Fibroblast of skin of left quadriceps (primary cell): ENCODE measurements at places on chromosomes 2 and 18.

- DNase-seq, result no peak
Measured at GRCh38 chr18:45325778-45326177, 289.5 kb upstream of the SLC14A2 start.

GRCh38 chr18:38368246-38368645, 802.6 kb upstream of the CELF4 start:
- DNase-seq, result no peak

- DNase-seq, result no peak
Measured at GRCh38 chr2:44615950-44616518, 254.3 kb downstream of the CAMKMT start.

DNA sequence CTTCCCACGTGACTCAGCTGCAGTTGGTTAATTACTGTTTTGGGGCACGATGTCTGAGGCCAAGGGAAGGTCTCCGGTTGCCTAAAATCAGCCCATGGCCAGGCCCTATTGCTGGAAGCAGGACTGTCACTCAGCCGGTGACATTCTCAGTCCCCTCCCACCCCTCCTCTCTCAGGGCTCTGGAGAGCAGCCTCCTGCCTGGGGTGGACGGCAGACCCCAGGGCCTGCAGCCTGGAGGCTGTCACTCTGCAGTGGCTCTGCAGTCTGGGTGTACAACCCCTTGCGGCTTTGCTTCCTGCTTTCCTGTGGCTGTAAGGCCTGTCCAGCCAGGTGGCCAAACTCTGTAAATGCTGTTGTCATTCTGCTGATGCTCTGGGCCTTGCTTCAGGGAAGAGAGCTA, 32.8 kb downstream of the ZBTB7C start:
- DNase-seq, result no peak

- DNase-seq, result no peak
Measured at GRCh38 chr2:170740660-170741059, 25.5 kb downstream of the SP5 start.

GRCh38 chr18:66760559-66760958, 156.7 kb upstream of the CDH19 start:
- no peak for DNase-seq

DNA sequence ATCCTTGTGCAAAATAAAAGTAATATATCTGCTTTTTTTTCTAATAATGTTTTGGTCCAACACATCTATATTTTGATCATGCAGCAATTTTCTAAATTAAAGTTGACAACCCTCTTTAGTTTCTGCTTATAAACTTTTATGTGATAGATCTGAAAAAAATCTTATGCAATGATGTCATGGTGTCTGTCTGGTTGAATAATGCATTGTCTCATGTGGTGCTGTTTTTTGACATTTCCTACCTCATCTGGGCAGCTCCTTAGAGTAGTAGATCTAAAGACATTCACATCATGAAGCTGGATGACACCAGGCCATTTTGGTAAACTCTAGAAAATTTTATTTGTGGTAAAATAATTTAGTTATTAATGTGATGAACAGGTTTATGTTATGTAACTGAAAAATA, 106.8 kb upstream of the FN1 start:
- no peak for DNase-seq

- no peak for DNase-seq
Measured at GRCh38 chr2:239640210-239640609, 239.4 kb upstream of the HDAC4 start.

GRCh38 chr2:49832555-49832954, 678.2 kb upstream of the FSHR start:
- DNase-seq, result no peak
